H54 (cell line): ENCODE measurements at places on chromosomes 1 and 21.

DNA sequence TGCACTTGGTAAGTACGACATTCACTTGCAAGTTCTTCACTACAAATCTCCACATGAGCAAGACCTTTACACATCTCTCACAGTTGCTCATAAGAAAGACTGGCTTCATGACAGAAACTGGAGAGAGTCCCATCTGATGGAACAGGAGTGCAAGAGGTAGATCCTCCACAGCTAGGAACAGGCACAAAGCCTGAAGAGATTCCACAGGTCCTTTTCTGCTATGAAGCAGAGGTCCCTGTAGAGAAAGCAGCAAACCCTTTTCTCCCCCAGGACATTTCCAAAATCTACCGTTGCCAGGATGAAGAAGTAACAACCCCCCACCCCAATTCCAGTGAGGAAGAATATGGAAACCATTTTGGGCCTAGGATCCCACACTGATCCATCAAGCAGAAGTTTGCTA lies 47.3 kb downstream of the EIF4G3 start:
- no peak for DNase-seq

GRCh38 chr21:42724226-42724920 lies 71.0 kb downstream of the PDE9A start:
- peak; percentile 95 for DNase-seq

GRCh38 chr1:176720838-176721237 lies 257.9 kb downstream of the PAPPA2 start:
- no peak for DNase-seq

GRCh38 chr21:28427394-28428022 lies 565.2 kb downstream of the LTN1 start:
- no peak for DNase-seq

DNA sequence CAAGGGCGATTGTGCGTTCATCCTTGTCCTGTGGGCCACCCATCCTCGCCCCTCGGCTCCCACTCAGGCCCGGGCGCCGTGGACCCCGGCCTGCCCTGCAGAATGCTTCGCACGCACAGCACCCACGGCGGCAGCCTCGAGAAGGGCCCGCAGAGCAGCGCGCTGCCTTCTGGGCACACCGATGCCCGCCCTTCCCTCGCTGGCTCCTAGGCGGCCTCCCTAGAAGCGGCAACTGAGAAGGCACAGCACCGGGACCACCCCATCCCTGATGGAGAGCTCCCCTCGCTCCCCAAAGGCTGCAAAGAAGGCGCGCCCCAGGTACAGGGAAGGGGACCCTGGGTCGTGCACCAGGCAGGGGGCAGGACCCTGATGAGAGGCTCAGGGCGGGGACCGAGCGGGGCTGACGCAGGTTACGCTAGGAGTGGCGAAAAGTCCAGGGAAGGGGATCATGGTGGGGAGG lies 971 bp downstream of the CAPZB start:
- no peak for DNase-seq

- DNase-seq = no peak
These were observed 3.5 kb upstream of the COA6 start for GRCh38 chr1:234369784-234370183.

DNA sequence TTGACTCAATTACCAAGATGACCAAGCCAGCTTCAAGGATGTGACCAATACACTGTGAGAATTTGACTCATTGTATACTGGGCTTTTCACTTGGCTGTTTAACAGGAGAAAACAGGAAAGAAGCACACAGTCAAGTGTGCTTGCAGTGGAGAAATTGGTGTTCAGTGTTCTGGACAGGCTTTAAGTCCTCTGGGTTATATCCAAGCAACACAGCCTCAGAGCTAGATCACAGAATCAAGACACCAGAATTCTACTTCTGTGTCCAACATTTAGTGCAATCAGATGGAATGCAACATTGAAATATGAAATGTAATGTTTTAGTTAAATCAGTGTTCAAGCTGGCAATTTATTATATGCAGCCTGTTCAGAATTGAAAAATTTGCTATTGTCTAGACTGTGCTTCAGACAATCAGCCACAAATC lies 694.4 kb downstream of the LTN1 start:
- DNase-seq = no peak

- no peak for DNase-seq
These were observed 5.0 kb upstream of the ILDR2 start for GRCh38 chr1:166980383-166980782.

- DNase-seq = peak; percentile 70
These were observed 35.8 kb downstream of the SLC2A1 start for GRCh38 chr1:42922687-42923366.

DNA sequence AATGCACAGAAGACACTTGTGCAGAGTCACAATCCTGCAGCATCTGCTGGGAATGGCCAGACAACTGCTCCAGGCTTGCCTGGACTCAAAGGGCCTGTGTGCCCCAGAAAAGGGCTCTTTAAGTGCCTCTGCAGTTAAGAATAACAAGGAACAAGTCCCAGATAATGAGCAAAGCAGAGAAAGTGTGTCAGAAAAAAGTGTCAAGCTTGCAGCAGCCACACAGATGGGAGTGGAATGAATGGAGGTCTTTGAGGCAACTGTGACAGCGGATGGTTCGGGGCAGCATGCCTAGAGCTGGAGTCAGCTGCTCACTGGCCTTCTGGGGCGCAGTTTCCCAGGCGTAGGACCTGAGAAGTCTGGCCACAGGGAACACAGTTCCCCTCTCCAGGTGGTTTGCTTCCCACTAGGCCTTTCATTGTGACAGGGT lies 5.1 kb downstream of the PARP1 start:
- DNase-seq = no peak

GRCh38 chr1:64392109-64392508 lies 77.8 kb upstream of the CACHD1 start:
- DNase-seq = no peak

GRCh38 chr1:238998577-238998976 lies 387.8 kb upstream of the CHRM3 start:
- DNase-seq = no peak

DNA sequence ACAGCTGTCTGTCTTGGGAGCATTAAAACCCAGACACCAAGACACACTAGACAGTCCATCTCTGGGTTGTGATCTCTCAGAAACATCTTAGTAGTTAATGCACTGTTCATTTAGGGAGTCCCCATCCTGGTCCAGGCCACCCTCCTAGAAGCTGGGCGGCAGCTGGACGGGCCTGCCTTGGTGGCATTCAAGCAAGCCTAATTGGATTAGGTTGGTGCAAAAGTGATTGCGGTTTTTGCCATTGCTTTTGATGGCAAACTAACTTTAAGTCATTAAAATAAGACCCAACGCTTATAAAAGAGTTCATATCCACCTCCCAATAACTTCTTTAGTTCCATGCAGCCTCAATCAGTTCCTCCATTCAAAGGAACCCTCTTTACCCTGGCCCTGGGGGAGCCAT lies 21.7 kb downstream of the ATP5PO start:
- DNase-seq = no peak

DNA sequence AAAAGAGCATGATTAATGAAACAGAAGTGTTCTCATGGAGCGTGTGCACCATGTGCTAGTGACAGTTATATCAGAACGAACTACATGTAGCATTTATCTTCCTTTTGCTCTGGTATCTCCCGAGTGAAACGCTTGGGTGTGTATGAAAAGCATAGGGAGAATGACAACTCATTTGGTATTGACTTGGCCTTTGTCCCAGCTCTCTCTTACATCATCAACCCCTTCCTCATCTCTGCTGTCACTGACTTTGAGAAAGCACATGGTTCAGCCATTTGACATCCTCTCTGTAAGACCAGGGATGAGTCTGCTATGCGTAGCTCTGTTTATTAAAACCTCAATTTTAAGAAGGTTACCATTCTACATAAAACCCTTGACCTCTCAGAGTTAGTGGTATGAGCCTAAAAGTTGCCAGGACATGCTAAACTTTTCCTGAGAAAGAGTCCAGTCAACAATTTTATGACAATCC lies 201.0 kb downstream of the NRIP1 start:
- no peak for DNase-seq

DNA sequence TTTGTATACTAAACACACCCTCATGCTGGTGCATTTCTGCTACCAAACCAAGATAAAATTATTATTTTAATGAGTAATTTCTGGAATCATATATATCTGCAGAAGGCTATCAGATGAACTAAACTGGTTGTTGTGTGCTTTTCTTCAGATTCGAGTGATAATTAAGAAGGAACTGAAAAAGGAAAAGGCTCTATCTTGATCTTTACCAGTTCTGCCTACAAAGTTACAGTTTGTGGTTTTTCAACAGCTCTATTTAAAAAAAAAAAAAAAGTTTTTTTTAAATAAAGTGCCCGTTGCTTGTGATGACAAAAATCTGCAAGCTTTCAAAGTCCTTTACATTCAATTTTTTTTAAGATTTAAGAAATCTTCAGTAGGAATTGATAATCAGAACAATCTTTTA lies 13.6 kb downstream of the DENND1B start:
- no peak for DNase-seq

DNA sequence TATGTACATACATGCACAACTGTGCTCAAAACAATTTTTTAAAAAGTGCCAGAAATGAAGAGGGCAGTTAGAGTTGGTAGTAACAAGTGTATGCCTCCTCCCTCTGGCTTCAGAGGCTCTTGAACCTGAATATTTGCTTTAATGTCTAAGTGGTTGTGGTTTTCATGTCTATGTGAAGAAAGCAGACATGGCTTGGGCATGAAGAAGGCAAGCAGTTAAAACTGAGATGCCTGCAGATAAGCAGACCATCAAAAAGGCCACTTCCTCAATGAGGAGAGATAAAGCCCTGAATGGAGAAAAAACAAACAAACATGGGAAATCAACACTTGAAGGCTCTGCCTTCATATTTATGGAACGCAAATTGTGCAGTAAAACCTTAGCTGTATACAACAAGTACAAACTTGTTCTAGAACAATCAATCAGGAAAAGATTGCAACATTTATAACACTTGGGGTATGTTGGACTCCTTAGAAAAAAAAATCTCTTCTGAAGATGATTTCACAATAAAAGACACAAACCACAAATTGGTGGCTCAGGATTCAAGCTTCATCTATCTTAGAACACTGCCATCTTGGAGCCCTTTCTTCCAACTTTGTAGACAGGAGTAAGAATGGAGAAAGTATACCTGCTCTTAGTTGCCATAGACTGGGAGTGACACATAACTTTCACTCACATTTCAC lies 52.7 kb upstream of the PLA2G4A start:
- DNase-seq = no peak

DNA sequence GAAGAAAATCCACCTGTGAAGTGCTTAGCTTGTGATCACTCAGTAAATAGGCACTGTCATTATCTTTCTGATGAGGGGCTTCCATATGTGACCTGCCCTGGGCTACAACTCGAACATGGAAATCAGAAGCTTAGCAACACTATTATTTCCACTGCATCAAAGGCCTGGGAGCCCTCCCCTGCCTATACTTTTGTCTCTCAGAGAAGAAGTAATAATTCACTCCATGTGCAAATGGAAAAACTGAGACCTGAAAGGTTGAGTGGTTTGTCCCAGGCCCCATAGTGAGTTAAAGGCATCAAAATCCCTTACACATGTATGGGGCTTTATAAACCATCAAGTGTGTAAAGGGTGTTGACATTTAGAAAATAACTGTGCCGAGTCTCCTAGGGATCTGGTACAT lies 20.9 kb downstream of the SOX13 start:
- DNase-seq = no peak

- no peak for DNase-seq
These were observed 46.8 kb downstream of the XCL1 start for GRCh38 chr1:168623003-168623828.

- DNase-seq = no peak
These were observed 1.9 kb downstream of the OR2B11 start for GRCh38 chr1:247456021-247456420.

- DNase-seq = no peak
These were observed 546 bp upstream of the ZNF695 start for GRCh38 chr1:247008406-247008799.

DNA sequence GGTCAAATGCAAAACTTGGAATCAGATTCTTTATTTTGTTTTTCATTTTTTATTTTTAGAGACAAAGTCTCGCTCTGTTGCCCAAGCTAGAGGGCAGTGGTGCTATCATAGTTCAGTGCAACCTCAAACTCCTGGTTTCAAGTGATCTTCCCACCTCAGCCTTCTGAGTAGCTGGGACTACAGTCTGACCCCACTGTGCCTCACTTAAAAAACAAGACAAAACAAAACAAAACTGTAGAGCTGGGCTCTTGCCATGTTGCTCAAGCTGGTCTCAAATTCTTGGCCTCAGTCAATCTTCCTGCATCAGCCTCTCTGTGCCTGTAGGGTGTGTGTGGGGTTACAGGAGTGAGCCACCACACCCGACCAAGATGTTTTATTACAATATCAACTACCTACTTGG lies 396.0 kb upstream of the USP24 start:
- no peak for DNase-seq

- no peak for DNase-seq
These were observed 93.8 kb downstream of the SYT2 start for GRCh38 chr1:202616355-202616915.

- no peak for DNase-seq
These were observed 55.2 kb downstream of the YARS1 start for GRCh38 chr1:32761936-32762335.

DNA sequence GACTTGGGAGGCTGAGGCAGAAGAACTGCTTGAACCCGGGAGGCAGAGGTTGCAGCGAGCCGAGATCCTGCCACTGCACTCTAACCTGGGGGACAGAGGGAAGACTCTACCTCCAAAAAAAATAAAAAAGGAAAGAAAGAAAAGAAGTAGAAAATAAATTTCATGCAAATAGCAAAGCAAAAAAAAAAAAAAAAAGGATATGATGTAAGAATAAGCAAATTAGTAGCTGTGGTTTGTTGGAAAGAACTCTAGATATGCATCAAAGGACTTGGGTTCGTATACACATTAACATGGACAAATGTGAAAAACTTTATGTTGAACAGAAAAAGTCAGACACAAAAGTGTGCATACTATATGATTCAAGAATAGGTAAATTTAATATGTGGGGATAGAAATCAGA lies 11.9 kb downstream of the WASF2 start:
- DNase-seq = no peak
